ENCODE measurements at places on chromosomes 6 and 20.

DNA sequence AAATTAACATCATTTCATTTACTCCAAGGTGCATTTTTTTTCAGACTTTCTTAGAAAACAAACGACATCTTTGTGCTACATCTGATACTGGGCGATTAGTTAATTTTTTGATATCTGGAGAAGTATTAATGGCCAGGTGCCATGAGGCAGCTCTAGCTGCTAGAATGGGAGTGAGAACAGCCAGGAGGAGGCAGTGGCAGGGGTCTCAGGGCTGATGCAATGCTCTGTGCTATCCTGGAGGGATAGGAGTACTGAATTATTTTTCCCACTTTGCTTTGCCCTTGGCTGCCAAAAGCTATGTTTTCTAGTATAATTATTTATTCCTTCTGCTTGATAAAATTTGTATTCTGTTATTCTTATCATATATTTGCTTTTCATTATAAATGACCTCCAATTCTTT is 133.6 kb upstream of the NOX3 start:
- no peak for DNase-seq
- H3K4me1 ChIP-seq = no peaks in the 10 kb centered on the region
- no peak overlapping the region for H3K27ac ChIP-seq

DNA sequence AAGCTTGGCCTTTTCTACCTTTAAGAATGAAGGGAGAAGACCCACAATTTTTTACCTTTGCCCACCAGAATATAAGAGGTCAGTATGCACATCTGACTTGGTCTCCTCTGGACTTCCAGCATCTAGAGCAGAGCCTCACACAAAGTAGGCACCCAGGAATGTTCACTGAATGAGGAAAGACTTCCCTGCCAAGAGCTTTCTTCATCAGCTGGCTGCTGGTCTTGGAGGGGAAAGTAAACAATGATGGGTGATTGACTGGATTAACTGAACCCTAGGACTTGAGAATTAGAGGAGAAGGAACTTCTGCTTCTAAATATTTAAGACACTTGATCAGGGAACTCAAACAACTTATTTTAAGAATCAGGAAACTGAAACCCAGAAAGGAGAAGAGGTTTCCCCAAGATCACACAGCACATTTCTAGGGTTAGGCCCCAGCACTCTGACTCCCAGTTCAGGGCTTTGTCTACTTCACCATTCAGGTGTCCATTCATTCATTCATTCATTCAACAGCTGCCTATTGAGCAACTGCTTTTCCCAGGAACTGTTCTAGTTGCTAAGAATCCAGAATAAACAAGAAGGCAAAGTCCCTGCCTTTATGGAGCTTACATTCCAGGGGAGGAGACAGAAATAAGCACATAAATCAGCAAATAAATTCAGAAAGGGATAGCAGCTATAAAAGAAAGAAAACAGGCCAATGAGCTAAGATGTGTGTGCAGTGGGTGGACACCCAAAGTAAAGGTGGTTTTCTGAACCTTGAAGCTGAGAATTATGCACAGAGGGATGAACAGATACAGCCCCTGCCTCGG is 216.9 kb upstream of the LRFN2 start:
- no peak overlapping the region for H3K27ac ChIP-seq
- H3K27me3 ChIP-seq = no peaks in the 10 kb centered on the region
- no peak overlapping the region for H3K4me3 ChIP-seq
- no peak for DNase-seq
- no peaks in the 10 kb centered on the region for H3K36me3 ChIP-seq

DNA sequence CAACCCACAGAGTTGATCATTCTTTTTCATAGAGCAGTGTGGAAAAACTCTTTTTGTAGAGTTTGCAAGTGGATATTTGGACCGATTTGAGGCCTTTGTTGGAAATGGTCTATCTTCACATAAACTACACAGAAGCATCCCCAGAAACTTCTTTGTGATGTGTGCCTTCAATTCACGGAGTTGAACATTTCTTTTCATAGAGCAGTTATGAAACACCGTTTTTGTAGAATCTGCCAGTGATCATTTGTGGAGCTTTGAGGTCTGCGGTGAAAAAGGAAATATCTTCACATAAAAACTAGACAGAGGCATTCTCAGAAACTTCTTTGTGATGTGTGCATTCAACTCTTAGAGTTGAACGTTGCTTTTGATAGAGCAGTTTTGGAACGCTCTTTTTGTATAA is 618.4 kb upstream of the ZNF337 start:
- DNase-seq = no peak
- H3K27me3 ChIP-seq = no peaks in the 10 kb centered on the region
- H3K4me1 ChIP-seq = peaks cover 35% of the 10 kb centered on the region
- no peak overlapping the region for H3K4me3 ChIP-seq
- H3K27ac ChIP-seq = no peak overlapping the region

DNA sequence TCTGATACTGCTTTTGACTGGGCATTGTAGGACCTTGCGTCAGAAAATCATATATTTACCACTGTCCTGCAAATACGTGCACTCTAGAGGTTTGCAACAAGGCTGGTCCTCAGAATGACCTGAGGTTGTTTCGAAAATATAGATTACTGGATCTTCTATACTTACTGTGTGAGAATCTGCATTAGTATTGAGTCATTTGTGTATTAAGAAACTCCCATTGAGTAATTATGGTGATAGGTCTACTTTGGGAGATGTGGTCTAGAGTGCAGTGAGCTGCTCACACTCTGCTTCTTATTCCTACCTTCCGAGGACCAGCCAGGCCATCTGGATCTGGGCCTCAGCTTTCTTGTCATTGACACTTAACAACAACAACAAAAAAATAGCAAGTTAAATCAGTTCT is 9.6 kb downstream of the KLHL32 start:
- no peaks in the 10 kb centered on the region for H3K27me3 ChIP-seq
- no peak for DNase-seq
- H3K27ac ChIP-seq = no peak overlapping the region
- H3K4me3 ChIP-seq = no peak overlapping the region
- peaks cover 1% of the 10 kb centered on the region for H3K4me1 ChIP-seq
- H3K36me3 ChIP-seq = no peaks in the 10 kb centered on the region

DNA sequence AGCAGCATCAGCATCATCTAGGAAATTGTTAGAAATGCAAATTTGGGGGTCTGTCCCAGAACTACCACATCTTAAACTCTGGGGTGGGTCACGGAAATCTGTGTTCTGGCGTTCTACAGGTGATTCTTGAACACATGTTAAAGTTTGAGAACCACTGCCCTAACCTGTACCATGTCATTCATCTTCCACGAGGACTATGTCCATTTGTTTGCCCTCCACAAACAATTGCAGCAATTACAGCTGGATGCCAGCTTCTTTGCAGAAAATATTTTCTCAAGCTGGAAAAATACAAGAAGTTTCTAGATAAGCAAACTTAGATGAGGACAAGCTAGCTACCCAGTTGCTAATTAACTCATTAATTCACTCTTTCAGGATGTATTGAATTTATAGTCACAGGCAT is 54.1 kb downstream of the MAFB start:
- no peaks in the 10 kb centered on the region for H3K4me1 ChIP-seq
- H3K4me3 ChIP-seq = no peak overlapping the region
- H3K27me3 ChIP-seq = peaks cover 8% of the 10 kb centered on the region
- no peaks in the 10 kb centered on the region for H3K36me3 ChIP-seq
- DNase-seq = no peak

DNA sequence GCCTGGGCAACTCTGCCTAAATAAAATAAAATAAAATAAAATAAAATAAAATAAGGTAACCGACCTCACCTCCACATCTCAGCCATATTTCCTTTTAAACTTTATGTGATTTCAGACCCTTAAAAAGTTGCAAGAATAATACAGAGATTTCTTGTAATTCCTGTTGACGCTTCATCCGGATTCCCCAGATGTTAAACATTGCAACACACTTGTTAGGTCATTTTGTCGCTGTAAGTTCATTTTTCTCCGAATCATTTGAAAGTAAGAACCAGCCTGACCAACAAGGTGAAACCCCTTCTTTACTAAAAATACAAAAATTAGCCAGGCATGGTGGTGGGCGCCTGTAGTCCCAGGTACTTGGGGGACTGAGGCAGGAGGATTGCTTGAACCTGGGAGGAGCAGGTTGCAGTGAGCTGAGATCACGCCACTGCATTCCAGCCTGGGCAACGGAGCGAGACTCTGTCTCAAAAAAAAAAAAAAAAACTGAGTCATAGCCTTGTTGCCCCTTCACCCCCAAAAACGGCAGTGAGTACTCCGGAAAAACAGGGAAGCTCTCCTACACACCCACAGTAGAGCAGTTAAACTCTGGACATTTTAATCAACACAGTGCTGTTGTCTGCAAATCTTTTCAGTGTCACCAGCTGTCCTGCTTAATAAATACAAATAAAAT is 5.9 kb downstream of the PYGB start:
- no peak for DNase-seq
- peaks cover 58% of the 10 kb centered on the region for H3K4me1 ChIP-seq
- no peak overlapping the region for H3K4me3 ChIP-seq
- no peaks in the 10 kb centered on the region for H3K27me3 ChIP-seq
- H3K27ac ChIP-seq = no peak overlapping the region

DNA sequence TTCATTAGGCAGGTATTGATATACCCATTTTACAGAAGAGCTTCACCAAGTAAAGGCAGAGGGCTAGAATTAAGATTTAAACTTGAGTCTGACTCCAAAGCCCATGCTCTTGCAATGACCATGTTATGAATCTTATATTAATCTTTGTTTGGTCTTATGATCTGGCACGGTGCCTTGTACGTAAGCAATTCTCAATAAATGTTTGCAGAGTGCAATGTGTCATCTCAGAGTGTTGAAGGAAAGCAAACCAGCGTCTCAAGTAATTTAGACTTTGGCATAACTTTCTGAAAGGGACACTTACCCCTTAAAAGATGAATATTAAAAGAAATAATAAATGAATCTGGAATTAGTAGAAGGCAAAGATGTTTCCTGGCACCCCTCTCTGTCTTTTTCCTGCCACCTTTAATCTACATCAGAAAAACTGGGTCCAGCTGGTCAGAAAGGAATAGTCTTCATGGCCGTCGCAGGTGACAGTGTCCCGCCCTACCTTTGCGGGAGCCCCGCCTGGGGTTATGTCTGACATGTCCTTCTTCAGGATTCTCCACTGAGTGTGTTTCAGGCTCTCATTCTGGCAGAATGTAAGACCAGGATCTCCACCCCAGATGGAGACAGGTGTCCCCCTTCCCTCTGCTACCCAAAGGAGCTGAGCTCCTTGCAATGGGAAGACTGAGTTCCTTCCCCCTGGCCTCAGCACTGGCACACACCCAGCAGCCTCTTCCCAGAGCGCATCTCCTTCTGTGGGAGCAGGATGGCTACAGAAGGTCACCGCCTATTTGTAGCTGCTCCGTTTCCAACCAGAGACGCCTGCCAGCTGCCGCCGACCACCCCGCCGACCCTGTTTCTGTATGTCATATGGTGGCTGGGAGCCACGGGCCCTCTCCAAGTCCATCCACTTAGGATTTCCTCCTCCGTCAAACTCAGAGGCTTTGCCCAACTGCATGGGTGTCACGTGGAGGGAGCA is 266.3 kb upstream of the ECI2 start:
- H3K27me3 ChIP-seq = peaks cover 20% of the 10 kb centered on the region
- no peak for DNase-seq
- H3K4me3 ChIP-seq = no peak overlapping the region
- H3K36me3 ChIP-seq = no peaks in the 10 kb centered on the region
- H3K27ac ChIP-seq = no peak overlapping the region

DNA sequence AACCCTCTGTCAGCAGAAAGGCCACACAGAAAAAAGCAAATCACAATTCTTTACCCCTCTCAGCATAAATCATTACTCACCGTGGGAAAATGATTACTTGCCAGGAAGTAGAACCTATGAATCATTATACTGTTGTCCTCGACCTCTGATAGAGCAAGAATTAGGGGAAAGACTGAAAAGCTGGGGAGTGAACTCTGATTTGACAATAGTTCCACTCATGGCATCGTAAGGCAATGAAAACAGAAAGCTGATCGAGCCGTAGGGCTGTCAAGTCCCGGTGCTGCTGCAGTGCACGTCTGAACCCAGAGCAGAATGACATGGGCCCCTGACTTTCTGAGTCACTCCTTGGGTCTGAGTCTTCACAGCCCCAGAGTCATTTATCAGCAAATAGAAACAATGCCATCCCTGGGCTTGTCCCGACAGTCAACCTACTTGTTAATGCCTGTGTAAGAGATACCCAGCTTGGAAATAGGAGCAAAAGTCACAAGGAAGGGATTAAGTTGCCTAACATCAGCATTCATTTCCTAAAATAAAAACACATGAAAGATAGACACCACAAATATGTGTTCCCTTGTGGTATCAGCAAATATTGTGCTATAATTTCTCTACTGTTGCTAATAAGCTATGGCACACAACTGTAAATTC is 224.8 kb upstream of the MARCKS start:
- DNase-seq = peak; percentile 43
- H3K27me3 ChIP-seq = peaks cover 14% of the 10 kb centered on the region
- H3K27ac ChIP-seq = peak overlapping the region; percentile 90
- peak overlapping the region; percentile 41 for H3K4me3 ChIP-seq
- no peaks in the 10 kb centered on the region for H3K36me3 ChIP-seq

DNA sequence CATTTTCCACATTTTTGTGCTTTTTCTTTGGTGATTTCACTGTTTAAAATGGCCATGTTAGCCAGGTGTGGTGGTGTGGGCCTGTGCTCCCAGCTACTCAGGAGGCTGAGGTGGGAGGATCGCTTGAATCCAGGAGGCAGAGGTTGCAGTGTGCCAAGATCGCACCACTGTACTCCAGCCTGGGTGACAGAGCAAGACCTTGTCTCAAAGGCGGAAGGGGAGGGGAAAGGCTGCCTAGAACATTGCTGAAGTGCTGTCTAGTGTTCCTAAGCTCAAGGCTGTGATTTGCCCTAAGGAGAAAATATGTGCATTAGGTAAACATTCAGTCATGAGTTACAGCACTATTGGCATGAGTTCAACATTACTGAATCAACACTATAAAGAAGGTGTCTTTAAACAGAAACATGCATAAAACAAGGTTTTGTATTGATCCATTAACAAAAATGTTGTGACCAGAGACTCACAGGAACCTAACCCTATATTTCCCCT is 14.0 kb downstream of the ZC2HC1B start:
- no peak for DNase-seq
- H3K36me3 ChIP-seq = peaks cover 2% of the 10 kb centered on the region
- H3K27me3 ChIP-seq = no peaks in the 10 kb centered on the region
- no peak overlapping the region for H3K4me3 ChIP-seq
- H3K27ac ChIP-seq = no peak overlapping the region

DNA sequence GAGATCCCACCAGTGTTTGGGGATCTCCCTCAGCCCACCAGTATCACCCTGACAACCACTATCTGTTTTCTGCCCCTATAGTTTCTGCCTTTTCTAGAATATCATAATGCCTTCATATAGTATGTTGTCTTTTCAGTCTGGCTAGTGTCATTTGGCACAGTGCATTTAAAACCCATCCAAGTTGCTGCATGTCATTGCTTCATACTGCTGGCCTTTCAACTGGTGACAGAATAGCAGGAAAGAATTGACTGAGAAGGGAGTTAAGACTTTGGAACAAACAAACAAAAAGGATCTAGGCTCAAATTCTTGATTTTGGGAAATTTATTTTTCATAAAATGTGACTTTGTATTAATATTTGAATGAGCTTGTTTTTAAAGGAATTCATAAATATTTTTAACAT is 4.5 kb downstream of the LMBRD1 start:
- H3K36me3 ChIP-seq = peaks cover 15% of the 10 kb centered on the region
- no peak for DNase-seq
- H3K27me3 ChIP-seq = no peaks in the 10 kb centered on the region
- no peak overlapping the region for H3K27ac ChIP-seq
- H3K4me1 ChIP-seq = peaks cover 62% of the 10 kb centered on the region

- H3K27me3 ChIP-seq = no peaks in the 10 kb centered on the region
- no peak overlapping the region for H3K27ac ChIP-seq
- no peaks in the 10 kb centered on the region for H3K36me3 ChIP-seq
- no peaks in the 10 kb centered on the region for H3K4me1 ChIP-seq
- DNase-seq = no peak
- no peak overlapping the region for H3K4me3 ChIP-seq
Measured at GRCh38 chr6:161951126-161951525, 677.3 kb upstream of the AGPAT4 start.

- H3K4me3 ChIP-seq = no peak overlapping the region
- no peaks in the 10 kb centered on the region for H3K27me3 ChIP-seq
- no peak overlapping the region for H3K27ac ChIP-seq
- no peaks in the 10 kb centered on the region for H3K36me3 ChIP-seq
Measured at GRCh38 chr6:23199541-23199940, 630.2 kb downstream of the HDGFL1 start.
